ENCODE measurements at places on chromosomes 11 and 22.

DNA sequence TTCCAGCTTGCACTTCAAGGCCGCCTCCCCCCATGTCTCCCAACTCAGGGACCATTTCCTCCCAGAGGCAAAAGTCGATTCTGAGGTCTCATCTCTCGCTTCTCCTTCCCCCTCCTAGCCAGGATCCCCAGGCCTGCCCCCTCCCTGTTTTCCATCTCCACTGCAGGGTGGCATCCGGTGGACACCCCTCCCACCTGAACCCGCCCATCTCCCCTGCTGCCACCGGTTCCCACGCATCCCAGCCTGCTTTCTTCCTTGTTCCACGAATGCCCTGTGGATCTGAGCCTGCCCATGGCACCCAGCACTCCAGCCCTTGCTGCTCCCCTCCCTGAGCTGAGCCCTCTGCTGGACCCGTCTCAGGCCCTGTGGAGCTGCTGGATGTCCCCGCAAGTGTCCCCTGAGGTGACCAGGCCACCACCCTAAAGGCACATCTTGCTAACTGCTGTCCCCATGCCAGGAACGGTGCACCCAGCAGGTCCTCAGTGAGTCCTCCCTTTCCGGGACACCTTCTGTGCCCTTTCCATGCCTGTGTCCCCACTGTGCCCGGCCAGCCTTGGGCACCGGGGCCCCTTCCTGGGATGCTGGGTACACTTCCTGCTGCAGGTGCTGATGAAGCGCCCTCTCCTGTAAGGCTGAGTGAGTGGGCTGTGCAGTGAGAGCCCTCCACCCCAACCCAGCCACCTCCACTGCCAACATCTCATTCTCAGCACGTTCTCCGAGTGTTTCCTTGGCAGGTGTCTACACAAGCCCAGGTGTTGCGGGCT is 936 bp downstream of the IL17REL start:
- DNase-seq = no peak

DNA sequence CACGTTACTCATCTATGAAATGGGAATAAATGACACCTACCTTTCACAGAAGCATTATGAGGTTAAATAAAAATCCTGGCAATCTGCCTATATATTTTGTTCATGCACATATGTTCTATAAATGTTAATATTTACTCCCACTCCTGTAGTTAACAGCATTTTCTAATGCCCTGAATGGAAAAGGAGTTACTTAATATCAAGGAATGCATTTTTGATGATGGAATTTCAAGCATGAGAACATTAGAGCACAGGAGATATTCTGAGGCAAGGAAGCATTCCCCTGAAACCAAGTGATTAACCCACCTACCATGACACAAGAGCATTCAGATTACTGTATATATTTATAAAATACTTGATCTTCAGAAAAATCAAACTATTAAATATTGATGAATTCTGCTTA is 102.1 kb downstream of the ARHGAP32 start:
- no peak for DNase-seq

DNA sequence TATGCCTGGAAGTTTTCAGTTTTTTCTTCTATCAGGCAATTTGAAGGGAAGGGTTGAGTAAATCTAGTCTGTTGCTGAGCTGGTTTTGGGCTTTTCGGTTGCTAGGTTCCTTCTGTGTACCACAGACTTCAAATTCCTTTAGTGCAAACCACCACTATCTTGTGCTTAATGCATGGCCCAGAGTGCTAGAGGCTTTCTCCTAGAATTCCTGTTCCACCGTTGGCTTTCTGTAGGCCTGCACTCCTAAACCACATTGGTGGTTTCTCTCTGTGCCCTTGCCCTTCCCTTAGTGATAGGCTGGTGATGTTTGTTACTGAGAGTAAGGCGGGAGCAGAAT is 47.1 kb upstream of the CTSC start:
- no peak for DNase-seq

DNA sequence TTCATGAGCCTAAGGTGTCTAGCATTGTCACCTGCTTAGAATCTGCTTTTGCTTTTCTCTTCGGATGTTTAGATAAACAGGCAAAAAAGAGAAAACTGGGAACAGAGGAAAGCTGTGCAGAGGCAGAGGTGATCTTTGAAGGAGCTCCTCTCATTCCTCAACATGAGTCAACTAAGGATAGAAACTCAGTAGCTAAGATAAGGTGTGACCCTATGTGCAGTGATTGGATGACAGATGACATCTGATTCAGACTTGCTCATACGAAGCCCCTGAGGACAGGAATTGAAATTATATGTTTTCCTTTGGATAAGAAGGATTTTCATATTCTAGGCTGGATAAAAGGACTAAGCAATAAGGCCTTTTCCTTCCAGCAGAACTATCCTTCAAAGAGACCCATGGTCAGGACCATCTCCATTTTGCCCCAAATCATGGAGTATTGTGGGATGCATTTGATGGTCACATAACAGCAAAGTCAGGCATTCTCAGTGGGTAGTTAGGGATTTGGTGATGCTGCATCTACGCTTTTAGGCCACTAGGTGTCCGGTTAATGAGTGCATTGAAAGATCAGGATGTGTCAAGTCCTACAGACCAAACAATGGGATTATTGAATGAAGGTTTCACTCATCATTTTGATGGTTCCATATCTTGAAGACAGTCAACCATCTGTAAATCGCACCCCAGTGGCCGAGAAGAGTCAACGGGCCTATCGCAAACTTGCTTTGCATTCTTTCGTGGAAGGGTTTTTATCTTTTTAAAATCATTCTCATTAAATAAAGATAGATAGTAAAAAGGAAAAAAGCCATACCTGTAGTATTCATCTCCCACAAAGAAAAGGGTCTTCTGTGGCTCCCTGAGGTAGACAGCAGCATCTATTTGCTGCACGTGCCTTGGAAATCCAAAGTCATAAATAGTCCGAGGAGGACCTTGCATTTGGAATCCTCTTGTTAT is 32.2 kb downstream of the MMP20 start:
- no peak for DNase-seq

- no peak for DNase-seq
These were observed 11.1 kb downstream of the RANGAP1 start for GRCh38 chr22:41274856-41275255.

DNA sequence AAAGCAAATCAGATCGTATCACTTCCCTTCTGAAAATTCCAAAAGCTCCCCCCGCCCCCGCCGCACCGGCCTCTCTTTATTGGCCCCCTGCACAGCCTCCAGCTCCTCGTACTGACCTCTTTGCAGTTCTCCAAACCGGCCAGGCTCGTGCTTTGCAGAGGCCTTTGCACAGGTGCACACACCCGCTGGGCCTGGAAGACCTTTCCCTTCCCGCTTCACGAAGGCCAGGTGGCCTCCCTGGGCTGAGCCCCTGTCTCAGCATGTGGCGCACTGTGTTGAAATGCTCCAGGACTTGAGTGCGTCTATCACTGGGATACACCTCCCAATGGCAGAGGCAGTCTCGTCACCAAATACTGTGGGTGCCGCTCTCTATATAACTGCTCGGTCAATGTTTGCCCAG is 13.2 kb upstream of the ADA2 start:
- no peak for DNase-seq

GRCh38 chr11:78138694-78139421 is 568 bp downstream of the ALG8 start:
- DNase-seq = no peak

DNA sequence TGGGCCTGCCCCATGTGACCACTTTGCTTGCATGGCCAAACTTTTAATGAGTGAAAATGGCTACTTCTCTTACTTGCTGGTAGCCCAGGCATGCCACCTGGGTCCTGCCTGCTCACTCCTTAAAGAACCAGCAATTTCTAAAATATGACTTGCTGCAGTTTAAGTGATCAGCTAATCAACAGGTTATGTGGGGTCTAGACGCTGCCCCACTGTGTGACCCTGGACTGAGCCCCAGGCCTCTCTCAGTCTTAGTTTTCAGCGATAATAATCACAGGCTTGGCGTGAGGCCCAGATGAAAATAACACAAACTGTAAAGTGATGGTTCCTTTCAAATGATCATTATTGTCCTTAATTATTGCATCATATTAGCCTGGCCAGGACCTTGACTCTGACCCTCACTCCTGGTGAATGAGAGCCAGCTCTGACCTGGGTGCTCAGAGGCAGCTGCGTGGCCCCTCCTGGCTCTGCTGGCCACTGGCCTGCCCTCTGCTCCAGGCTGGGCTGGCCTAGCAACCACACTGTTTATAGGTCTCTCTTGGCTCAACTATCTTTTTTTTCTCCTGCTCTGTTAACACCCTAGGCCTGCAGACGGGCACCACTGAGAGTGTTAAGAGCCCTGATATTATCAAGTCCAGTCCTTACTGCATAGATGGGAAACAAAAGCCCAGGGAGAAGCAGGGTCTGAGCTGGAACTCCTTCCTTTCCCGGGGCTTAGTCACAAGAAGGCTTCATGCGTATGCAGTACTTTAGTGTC is 89.7 kb downstream of the RRM1 start:
- no peak for DNase-seq

GRCh38 chr11:65637794-65638419 is at the start of gene SIPA1:
SIPA1 (plus strand) TSS chr11:65638101; CDS start chr11:65640922, 2,821 bp downstream.
- no peak for DNase-seq

DNA sequence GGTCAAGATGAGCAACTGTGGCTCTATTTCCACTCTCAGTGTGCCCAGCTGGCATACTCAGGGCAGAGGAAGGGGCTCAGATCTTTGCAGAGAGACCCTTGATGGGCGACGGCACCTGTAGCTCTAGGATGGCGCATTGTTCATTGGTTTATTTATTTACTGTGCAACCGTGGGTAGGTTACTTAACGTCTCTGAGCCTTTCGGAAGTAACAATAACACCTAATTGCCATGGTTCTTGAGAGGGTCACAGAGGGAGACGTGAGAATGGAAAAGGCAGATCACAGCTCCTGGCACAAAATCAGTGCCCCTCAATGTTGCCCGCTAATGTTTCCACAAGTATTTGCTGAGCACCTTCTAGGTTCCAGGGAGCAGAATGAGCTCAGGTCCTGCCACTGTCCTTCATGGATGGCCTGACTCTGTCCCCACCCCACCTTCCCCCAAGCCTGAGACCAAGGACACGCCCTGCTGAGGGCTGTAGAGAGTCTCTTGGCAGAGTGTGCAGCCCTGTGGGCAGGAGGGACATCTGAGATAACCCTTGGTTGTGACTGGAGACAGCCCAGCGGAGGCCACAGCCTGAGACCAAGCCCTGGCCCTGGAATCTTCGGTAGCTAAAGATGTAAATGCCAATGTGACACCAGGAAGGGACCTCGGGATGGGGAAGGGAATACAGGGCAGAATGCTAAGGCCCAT is 780 bp upstream of the ALDH3B2 start:
- DNase-seq = no peak

- DNase-seq = no peak
These were observed 257.1 kb downstream of the BUD13 start for GRCh38 chr11:116515664-116516184.

DNA sequence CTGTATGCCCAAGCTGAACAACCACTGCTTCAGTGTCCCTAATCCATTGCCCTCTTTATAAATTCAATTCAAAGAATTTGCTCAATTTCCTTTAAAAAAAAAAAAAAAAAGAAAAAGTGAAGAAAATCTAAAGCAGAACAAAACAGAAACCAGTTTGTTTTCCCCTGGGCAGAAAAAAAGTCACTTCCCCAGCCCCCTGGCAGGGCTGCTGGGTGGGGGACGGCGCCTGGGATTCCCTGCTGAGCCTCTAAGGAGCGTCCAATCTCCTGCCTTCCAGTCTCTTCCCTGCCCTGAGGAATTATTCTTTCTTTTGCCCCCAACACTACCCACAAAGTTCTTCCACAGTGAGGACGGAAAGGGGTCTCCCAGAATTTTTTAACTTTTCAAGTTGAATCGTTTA is 23.9 kb downstream of the DKK3 start:
- no peak for DNase-seq

DNA sequence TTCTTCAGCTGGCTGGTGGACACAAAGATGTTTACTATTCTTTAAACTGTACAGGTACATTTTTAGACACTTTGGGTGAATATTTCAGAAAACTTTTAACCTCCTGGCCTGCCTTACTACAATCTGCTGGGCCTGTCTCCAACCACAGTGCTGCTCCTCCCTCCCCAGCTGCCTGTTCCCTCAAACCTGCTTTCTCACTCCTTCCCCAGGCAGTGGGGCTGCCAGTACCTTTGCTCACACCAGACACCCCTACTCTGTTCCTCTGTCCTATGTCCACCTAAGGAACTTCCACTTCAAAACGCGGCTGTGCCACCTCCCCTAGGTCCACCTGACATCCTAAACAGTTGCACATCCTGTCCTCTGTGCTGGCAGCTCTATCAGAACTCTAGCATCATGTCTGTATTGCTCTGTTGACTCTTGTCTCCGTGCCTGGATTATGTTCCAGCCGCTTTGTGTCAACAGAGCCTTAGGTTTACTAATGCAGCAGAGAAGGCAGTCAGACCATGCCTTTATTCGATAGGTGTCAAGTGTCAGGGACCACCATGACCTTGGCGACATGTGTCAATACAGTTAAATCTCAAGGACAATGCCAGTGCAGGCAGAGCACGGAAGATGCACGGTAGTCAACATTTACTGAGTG is 13.4 kb downstream of the ZP1 start:
- DNase-seq = no peak

DNA sequence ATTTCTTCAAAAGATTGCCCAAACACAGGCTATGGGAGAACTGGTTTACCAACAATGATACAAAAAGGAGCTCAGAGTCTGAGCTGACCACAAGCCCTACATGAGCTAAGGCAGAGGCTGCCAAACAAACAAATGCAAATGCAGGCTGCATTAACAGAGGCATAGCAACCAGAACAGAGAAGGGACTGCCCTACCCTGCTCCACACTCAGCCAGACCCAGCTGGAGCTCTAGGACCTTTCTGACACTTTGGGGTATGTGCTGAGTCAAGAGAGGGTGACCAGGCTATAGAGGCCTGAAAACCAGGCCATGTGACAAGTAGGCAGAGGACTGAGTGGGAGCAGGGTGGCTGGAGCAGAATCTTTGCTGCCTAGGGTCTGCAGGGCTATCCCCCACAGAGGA is 17.8 kb upstream of the P2RY2 start:
- DNase-seq = no peak

Data from iPS DF 6.9 (cell line).